ENCODE measurements at places on chromosomes 7 and 10.

DNA sequence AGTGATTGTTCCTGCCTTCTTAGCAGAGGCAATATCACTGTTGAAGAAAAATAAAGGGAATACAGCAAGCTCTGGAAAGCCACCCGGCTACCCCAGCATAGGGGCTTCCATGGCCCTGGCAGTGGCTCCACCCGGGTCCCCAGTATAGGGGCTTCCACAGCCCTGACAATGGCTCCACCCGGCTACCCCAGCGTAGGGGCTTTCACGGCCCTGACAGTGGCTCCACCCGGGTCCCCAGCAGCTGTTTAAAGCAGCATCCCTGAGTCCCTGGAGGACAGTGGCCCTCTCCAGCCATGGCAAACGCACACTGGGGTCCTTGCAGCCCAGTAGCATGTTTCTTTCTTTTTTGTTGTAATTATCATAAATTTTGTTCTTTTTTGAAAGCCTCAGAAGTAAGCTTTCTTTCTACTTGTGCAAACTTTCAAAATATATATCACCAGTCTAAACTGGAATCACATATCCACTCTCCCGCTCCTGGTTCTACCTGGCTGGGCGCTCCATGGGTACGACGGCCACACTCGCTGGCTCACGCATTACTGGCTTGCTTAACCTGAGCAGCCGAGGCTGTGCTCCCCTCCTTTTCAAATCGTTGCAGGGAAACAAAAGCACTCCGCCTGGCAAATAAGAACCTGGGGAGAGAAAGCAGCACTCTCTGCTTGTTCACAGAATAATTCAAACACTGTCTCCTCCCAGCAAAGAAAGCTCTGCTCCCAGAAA is 62.1 kb downstream of the TCERG1L start:
- no peak for DNase-seq

- no peak for DNase-seq
Measured at GRCh38 chr10:108709927-108710722, 1213.2 kb downstream of the XPNPEP1 start.

- DNase-seq: no peak
Measured at GRCh38 chr10:78953113-78953798, 115.5 kb upstream of the ZMIZ1 start.

DNA sequence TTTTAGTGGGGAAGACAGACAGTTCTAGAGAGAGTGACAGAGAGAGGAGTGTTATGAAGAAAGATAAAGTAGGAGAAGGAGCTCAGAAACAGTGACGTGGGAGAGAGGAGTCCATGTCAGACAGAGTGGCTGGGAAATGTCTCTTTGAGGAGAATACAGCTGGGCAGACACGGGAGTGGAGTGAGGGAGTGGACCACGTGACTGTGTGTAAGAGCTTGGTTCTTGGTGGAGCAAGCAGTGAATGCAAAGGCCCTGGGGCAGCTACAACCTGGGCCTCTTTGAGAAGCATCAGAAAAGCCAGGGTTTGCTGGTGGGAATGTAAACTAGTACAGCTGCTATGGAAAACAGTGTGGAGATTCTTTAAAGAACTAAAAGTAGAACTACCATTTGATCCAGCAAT is 11.9 kb upstream of the PLEKHS1 start:
- DNase-seq: no peak

DNA sequence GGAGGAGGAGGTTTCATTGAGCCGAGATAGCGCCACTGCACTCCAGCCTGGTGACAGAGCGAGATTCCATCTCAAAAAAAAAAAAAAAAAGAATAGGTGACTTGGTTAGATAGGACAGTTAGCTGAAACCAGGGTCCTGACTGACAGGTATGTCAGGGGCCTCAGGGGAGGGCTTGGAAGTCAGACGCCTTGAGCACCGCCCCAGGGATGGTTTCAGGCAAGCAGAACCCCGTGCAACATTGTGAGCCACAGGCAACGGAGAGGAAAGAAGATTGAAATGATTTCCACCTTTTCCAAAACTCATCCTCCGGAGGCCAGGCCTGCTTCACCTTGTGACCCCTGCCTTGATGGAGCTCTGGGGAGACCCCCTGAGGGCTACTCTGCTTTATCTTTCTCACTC is 8.6 kb downstream of the UCMA start:
- no peak for DNase-seq

GRCh38 chr7:3978839-3979238 is 677.8 kb downstream of the SDK1 start:
- DNase-seq: no peak

GRCh38 chr10:77664008-77664407 is 26.4 kb upstream of the KCNMA1 start:
- no peak for DNase-seq

DNA sequence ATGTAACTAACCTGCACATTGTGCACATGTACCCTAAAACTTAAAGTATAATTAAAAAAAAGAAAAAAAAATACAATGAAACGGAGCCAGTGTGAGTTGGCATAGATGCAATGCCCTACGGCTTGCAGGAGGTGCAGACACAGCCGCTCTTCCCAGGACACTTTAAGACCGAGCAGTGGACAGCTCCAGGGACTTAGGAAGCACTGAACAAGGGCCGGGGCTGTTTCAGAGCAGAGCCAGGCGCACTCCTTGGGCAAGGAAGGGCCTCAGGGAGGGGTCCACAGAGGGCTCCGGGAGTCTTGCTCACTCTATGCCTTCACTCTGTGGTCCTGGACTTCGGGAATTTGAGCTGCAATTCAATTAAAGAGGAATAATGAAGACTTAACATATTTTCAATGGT is 355.3 kb downstream of the TCERG1L start:
- no peak for DNase-seq

DNA sequence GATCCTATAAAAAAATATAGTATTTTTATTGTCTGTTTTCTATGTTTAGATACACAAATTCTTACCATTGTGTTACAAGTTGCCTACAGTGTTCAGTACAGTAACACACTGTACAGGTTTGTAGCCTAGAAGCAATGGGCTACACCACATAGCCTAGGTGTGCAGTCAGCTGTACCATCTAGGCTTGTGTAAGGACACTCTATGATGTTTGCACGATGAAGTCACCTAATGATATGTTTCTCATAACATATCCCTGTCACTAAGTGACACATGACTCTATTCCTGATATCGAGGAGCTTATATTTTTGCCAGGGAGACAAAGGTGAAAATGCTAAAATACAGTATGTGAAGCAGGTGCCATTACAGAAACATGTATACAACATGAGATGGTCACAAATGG is 18.6 kb downstream of the ZNF25 start:
- DNase-seq: no peak

DNA sequence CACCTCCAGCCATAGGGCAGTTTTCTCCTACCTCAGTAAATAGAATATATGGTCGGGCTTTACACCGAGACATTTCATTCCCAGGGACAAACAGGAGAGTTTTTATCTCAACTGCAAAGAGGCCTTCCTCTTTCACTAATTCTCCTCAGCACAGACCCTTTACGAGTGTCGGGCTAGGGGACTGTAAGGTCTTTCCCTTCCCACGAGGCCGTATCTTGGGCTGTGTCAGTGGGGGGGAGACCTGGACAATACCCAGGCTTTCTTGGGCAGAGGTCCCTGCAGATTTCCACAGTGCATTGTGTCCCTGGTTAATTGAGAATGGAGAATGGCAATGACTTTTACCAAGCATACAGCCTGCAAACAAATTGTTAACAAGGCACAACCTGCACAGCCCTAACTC is 13.2 kb upstream of the ZNF488 start:
- DNase-seq: no peak

DNA sequence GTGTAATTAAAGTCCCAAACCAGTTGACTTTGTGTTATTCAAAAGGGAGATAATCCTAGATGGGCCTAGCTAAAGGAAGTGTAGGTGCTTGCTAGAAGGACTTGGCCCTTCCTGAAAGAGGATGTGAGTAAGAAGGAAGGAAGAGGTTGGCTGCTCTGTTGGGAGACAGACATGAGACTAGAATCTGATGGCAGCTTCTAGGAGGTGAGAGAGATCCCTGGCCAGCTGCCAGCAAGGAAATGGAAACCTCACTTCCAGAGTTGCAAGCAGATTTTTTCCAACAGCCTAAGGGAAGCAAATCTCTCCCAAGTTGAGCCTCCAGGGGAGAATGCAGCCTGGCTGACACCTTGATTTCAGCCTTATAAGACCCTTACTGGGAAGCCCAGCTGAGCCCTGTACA is 368.4 kb upstream of the ZMIZ1 start:
- DNase-seq: no peak

DNA sequence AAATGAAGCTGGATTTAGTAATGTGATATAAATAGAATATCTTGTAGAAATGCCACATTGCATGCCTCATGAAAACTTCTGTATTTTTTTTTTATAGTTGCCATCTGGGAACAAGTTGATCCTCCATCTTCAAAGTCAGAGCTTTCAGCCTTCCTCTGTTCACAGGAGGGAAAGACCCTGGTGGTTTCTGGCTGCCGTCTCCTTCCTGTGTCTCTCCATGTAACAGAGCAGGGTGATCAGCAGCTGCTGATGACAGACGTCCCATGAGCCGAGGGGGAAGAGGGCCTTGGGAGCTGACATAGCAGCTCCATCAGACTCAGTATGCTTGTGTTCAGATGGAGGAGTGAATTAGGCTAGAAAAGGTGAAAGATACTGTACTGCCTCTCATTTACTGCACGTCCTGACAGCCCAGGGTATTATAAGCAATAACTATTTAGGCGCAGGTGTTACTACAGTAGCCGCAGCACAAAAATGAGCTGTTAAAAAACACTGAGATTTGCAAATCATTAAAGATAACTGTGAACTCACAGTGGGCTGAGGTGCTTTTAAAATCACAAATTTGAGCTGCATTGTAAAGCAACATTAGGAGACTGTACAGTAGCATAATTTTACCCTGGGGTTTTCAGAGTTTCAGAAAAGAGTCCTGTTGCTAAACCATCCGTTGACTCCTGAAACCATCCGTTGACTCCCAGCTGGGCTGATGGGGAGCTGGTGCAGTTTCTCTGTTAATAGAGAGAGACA is 103.3 kb downstream of the CFAP58 start:
- no peak for DNase-seq

DNA sequence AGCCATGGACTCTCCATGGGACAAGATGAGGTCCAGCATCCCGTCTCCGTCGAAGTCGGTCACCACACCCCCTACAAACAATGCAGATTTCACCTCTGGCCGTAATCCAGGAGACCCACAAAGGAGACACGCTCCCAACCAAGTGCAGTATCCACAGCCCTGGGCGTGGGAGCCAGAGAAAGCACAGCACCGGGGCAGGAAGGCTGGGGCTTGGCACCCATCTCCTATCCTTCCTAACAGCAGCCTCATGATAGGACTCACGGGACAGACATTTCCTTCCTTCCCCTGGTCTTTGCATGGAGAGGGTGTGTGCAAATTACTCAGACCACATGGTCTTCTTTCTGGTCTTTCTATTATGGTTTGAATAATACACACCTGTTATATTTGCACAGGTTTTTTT is 46.3 kb downstream of the GOLGA7B start:
- no peak for DNase-seq

DNA sequence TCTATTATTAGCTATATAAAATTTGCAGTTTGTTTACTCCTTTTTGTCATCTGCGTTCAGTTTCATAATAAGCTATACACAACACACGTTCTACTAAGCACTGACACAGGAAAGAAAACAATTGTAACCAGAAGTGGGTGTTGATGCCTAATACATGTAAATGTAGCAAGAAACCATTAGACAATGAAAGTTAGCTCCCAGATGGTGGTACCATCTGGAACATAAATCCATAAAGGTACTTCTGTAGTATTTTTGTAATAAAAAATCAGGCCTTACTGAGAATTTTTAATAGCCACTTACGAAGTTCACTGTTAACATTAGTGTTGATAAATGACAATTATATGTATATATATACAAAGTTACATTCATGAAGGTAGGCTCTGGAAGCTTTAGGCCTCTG is 194.7 kb downstream of the KCND2 start:
- no peak for DNase-seq

- DNase-seq: no peak
Measured at GRCh38 chr7:43648473-43649406, 65.8 kb downstream of the STK17A start.

DNA sequence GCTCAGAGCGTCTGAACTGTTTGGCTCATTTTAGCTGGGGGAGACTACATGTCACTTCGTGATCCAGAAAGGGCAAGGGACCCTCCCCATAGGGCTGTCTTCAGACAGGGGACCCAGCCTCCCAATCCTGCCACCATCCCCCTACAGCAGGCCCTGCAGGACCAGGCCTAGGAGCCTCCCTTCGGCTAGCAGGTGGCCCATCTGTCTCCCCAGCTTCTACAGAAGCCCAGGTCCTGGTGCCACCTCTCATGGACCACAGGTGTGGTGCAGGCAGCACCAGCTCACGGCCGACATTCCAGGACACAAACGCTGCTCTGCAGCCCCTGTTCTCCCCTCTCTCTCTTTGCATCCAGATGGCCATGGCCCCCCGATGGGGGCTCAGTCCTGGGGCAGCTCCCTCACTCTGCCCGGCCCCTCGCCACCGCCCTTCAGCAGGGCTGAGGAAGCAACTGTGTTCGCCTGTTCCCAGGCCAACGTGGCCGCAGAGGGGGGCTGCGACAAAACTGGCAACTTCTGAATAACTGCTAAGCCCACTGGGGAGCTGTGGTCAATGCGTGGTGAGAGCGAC is 10.3 kb downstream of the TECPR1 start:
- DNase-seq: peak; percentile 67
